Activated naive CD8-positive, alpha-beta T cell treated with anti-CD3 and anti-CD28 coated beads, Interleukin-2, amount 10 ng/mL, durations not matched to agents 7 days and 5 days (primary cell): ENCODE measurements at places on chromosomes 16 and 17. TPM values are rescaled to one million over a fixed set of nuclear protein-coding genes. Genes with fewer than 3 reads are reported as not detected.

GRCh38 chr17:47295037-47295873 lies 28.5 kb upstream of the EFCAB13 start:
- no peak for DNase-seq

GRCh38 chr17:63644846-63645245 lies 22.6 kb downstream of the MAP3K3 start:
- DNase-seq: no peak

DNA sequence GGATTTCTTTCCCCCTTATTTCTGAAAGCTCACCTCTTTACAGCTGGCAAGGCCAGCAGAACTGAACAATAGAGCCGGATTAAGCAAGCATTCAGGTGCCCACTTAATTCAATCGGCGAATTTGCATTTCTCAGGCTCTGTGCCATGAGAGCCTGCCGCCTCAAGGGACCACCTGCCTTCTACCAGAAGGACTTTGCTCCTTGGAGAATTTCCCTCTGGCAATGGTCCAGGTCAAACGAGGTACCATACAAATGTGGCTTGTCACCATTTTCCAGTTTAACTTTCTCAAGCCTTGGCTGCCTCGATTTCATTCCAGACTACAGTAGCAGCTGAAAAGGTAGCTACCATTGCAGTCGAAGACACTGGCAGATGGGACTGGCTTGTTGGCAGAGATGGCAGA lies 534.0 kb downstream of the MAF start:
- no peak for DNase-seq

DNA sequence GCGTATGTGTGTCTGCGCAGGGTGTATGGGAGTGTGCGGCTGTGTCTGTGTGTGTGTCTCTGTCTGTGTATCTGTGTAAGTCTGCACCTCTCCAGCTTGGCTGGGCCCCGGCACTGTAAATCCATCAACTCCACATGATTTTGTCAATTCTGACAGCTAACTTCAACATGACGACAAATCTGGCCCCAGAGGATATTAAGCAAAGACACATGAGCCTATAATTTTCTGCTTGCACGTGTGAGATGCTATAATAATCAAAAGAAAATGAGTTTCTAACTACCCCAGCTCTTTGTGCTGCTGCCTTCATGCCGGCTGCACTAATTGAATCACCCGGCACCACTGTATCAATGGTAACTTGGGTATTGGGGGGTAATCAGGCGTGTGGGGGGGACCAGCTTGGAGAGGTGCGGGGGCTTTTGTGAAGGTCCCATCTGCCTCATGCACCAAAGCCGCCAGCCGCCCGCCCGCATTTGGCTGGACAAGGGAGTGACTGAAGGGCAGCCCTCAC lies 57.6 kb upstream of the LHX1 start:
- DNase-seq: no peak

- DNase-seq: no peak
Observed at GRCh38 chr16:8628981-8629725, 7.7 kb downstream of the METTL22 start.

DNA sequence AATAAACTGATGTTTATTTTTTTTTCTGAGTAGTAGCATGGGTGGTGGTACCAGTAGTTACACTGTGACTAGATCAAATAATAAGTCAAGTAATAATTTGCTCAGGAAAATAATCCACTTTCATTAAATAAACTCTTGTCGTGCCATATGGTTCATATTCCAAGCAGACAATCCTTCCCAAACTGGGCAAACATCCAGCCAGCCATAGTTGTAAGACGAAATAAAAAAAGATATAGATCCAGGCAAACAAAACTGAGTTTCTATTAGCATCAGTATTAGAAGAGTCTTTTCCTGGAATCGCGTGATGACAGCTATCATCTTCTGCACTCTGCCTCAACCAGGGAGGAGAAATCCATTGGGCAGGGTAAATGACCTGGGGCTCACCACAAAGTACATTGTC lies 508.4 kb upstream of the GOT2 start:
- DNase-seq: no peak

GRCh38 chr17:68780596-68780995 lies 174.6 kb downstream of the ABCA8 start:
- DNase-seq: no peak

GRCh38 chr17:3826191-3826590 lies 19.9 kb downstream of the NCBP3 start:
- no peak for DNase-seq

ZNF205 gene
- not detected for total RNA-seq

HBA2 gene
- total RNA-seq: not detected

ACSM3 gene
- 9.0 TPM for total RNA-seq

TAC4 gene
- not detected for total RNA-seq

SP2 gene
- 28.2 TPM for total RNA-seq
